ENCODE measurements at places on chromosomes 5 and 9. TPM values are rescaled to one million over a fixed set of nuclear protein-coding genes. Genes with fewer than 3 reads are reported as not detected.

DNA sequence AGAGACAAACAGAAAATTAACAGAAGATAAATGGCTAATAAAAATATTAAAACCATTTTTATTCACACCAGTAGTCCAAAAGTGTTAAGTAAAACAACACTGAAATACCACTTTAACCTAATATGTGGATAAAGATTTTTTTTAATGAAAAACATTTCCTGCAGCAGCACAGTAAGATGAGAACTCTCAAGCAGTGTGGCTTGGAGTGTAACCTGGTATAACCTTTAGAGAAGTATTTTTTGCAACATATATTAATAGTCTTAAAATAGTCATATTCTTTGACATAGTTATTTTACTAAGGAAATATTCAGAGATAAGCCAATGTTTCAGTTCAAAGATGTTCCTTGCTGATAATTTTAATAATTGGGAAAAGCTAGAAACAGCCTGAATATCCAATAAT lies 644.4 kb downstream of the PDE4D start:
- no peaks in the 10 kb centered on the region for H3K27me3 ChIP-seq
- H3K4me1 ChIP-seq = peaks cover 34% of the 10 kb centered on the region
- peak overlapping the region; percentile 27 for H3K27ac ChIP-seq
- no peak overlapping the region for H3K4me3 ChIP-seq
- DNase-seq = no peak

- H3K27ac ChIP-seq = no peak overlapping the region
- DNase-seq = no peak
- no peak overlapping the region for H3K4me3 ChIP-seq
- H3K27me3 ChIP-seq = no peaks in the 10 kb centered on the region
Measured at GRCh38 chr9:11749396-11749795, 943.8 kb upstream of the TYRP1 start.

- H3K4me3 ChIP-seq = no peak overlapping the region
- DNase-seq = no peak
- H3K36me3 ChIP-seq = no peaks in the 10 kb centered on the region
- peaks cover 28% of the 10 kb centered on the region for H3K4me1 ChIP-seq
Measured at GRCh38 chr9:15243081-15243480, 63.9 kb downstream of the TTC39B start.

DNA sequence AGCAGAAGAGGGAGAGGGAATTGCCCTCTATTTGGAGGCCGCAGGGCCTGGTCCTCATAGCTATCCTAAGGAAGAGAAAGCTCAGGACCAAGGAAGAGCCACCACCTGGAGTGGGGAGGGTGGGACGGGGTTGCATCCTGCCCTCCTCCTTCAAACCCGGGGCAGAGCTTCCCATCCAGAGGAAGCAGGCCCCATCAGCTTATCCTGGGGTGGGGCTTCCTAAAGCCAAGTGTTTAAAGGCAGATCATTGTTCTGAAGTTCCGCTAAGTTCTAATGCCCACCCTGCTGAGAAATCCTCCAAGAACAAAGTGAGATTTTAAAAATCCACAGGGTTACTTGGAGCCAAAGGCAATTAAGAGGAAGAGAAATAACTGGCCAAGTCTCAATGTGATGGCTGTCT lies 210.3 kb downstream of the C9orf152 start:
- no peak overlapping the region for H3K4me3 ChIP-seq
- no peaks in the 10 kb centered on the region for H3K27me3 ChIP-seq
- no peaks in the 10 kb centered on the region for H3K36me3 ChIP-seq
- H3K4me1 ChIP-seq = no peaks in the 10 kb centered on the region

GRCh38 chr5:73256462-73256861 lies 83.5 kb downstream of the TMEM174 start:
- no peaks in the 10 kb centered on the region for H3K27me3 ChIP-seq
- no peak overlapping the region for H3K4me3 ChIP-seq
- DNase-seq = peak; percentile 8
- H3K27ac ChIP-seq = no peak overlapping the region
- no peaks in the 10 kb centered on the region for H3K36me3 ChIP-seq

DNA sequence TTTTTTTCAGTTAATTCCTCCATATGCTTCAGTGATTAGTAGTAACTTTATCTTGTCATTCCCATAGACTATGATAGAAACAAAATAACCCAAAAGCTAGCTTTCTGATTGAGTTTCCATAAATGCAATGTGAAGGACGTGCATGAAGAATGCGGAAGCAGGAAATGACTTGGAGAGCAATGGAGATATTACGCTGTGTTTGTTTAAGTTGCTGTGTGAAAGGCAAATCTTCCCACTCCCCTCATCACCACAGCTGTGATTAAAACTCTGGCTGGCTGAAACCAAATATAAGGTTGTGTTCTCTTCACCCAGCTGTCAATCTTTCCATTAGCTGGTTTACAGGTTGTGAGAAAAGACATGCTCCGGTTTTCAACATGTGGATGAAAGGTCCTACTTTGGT lies 83.9 kb downstream of the NR2F1-AS1 start:
- no peak overlapping the region for H3K27ac ChIP-seq
- H3K4me1 ChIP-seq = no peaks in the 10 kb centered on the region
- no peak for DNase-seq

Gene NREP
- 8.9 TPM for total RNA-seq

- peaks cover 29% of the 10 kb centered on the region for H3K4me1 ChIP-seq
- no peak overlapping the region for H3K4me3 ChIP-seq
- no peaks in the 10 kb centered on the region for H3K36me3 ChIP-seq
- DNase-seq = peak; percentile 55
Measured at GRCh38 chr9:20321423-20322082, 300.7 kb downstream of the MLLT3 start.

GRCh38 chr9:16345902-16346301 lies 524.6 kb downstream of the BNC2 start:
- no peak overlapping the region for H3K27ac ChIP-seq
- no peaks in the 10 kb centered on the region for H3K27me3 ChIP-seq
- no peak for DNase-seq
- H3K36me3 ChIP-seq = no peaks in the 10 kb centered on the region
- no peak overlapping the region for H3K4me3 ChIP-seq

Gene PIP5K1B
- 0.42 TPM for total RNA-seq

GRCh38 chr5:82487131-82487530 lies 209.0 kb upstream of the RPS23 start:
- DNase-seq = no peak
- H3K4me1 ChIP-seq = no peaks in the 10 kb centered on the region
- H3K4me3 ChIP-seq = no peak overlapping the region
- H3K27me3 ChIP-seq = no peaks in the 10 kb centered on the region
- no peaks in the 10 kb centered on the region for H3K36me3 ChIP-seq
- no peak overlapping the region for H3K27ac ChIP-seq

GRCh38 chr9:80020530-80020929 lies 448.8 kb downstream of the TLE4 start:
- no peak for DNase-seq
- no peaks in the 10 kb centered on the region for H3K27me3 ChIP-seq
- H3K36me3 ChIP-seq = no peaks in the 10 kb centered on the region
- no peak overlapping the region for H3K27ac ChIP-seq
- H3K4me1 ChIP-seq = no peaks in the 10 kb centered on the region
- H3K4me3 ChIP-seq = no peak overlapping the region

DNA sequence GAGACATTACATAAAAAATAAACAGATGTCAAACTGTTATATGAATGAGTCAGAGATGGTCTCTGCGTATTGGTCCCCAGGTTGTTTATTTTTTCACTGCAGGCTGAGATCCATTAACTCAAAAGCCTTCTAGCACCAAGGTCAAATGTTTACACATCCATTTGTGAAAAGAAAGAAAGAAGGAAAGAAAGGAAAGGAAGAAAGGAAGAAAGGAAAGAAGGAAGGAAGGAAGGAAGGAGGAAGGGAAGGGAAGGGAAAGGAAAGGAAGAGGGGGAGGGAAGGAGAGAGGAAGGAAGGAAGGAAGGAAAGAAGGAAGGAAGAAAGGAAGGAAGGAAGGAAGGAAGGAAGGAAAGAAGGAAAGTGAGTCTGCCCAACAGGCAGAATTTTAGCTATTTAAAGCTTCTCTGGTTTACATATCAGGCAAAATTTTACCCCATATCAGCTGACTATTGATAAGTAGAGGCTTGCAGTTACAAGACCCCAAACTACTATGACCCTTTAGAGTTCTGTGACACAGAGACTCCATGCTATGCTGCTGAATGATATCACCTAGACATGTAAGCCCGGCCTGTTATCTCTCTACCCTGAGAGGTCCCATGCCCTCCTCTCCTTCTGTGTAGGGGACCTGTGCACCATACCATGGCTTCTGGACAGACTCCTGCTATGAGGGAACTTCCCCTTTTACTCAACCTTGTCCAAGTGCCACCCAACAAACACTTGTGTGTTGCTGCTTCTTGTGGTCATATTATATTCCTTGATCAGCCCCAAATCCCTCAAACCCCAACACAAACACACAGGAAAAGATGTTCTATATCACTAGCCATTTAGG lies 59.0 kb downstream of the DRD1 start:
- no peaks in the 10 kb centered on the region for H3K36me3 ChIP-seq
- no peak overlapping the region for H3K27ac ChIP-seq
- no peak overlapping the region for H3K4me3 ChIP-seq

- no peak overlapping the region for H3K4me3 ChIP-seq
- no peaks in the 10 kb centered on the region for H3K4me1 ChIP-seq
- no peaks in the 10 kb centered on the region for H3K27me3 ChIP-seq
- no peak for DNase-seq
- H3K27ac ChIP-seq = peak overlapping the region; percentile 24
Measured at GRCh38 chr9:110650991-110651411, 17.6 kb upstream of the MUSK start.

GRCh38 chr9:130198501-130199179 lies 26.4 kb downstream of the NCS1 start:
- H3K27ac ChIP-seq = peak overlapping the region; percentile 96
- no peak for DNase-seq
- no peaks in the 10 kb centered on the region for H3K27me3 ChIP-seq
- H3K4me1 ChIP-seq = peaks cover 85% of the 10 kb centered on the region

DNA sequence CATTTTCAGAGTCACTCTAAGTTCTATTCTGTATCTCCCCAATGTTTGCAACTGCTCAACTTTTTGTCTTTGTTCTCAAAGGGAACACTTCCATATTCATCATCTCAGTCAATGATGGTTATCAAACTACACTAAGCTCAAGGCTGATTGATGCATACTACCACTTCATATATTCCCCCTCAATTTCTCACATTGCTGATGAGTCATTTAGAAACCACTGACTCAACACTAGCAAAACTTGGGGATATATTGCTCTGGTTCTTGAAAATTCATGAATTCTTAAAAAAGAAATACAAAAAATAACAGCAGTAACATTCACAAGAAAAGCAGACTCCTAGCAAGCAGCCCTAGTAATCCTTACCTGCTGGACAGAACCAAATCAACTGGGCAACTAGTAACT lies 52.2 kb downstream of the ABHD17B start:
- no peak overlapping the region for H3K27ac ChIP-seq
- no peak overlapping the region for H3K4me3 ChIP-seq
- no peaks in the 10 kb centered on the region for H3K36me3 ChIP-seq
- no peak for DNase-seq
- no peaks in the 10 kb centered on the region for H3K27me3 ChIP-seq

- no peak overlapping the region for H3K27ac ChIP-seq
- no peak overlapping the region for H3K4me3 ChIP-seq
- H3K36me3 ChIP-seq = no peaks in the 10 kb centered on the region
- peaks cover 35% of the 10 kb centered on the region for H3K4me1 ChIP-seq
- DNase-seq = no peak
Measured at GRCh38 chr9:92729735-92730155, 34.9 kb downstream of the BICD2 start.

Gene C7
- 1,019 TPM for total RNA-seq

DNA sequence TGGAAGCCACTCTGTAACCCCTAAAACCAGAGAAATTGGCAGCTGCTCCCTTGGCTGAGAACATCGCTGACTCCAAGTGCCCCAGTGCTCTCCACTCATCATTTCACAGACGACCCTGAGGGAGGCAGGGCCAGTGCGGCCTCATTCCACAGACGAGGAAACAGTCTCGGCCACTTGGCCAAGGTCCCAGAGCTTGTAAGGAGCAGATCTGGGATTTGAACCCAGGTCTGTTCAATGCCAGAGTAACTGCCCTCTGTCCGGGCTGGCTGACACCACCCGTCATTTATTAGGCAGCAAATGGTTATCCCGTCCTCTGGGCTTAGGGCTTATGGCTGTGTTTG lies 19.9 kb upstream of the IER5L start:
- H3K27me3 ChIP-seq = no peaks in the 10 kb centered on the region
- H3K27ac ChIP-seq = peak overlapping the region; percentile 56
- no peaks in the 10 kb centered on the region for H3K36me3 ChIP-seq
- H3K4me1 ChIP-seq = no peaks in the 10 kb centered on the region
